ENCODE measurements at places on chromosomes 4 and X. TPM values are rescaled to one million over a fixed set of nuclear protein-coding genes. Genes with fewer than 3 reads are reported as not detected.

Gene NAA11
- not detected for total RNA-seq

Gene DCAF4L1
- total RNA-seq: 0.12 TPM

- DNase-seq: peak; percentile 15
These were observed 258.1 kb upstream of the AGTR2 start for GRCh38 chrX:115912372-115912897.

DNA sequence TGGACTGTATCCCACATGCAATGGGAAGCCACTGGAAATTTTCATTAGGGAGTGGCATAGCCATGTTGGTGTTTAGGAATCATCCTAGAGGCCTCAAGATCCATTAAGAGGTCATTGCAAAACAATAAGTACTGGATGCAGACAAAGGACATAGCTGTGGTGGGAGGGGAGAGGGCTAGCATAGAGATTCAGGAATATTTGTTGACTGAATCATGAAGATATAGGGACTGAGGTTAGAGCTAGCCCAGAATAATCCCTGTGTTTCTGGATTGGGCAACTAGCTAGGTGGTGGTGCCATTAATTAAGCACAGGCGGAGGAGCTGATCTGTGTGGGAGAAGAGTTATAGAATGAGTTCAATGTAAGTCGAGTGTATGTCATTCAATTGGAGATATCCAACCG lies 135.0 kb downstream of the RAB28 start:
- no peak for DNase-seq

- no peak for DNase-seq
These were observed 349.3 kb upstream of the GALNT7 start for GRCh38 chr4:172819353-172819752.

- no peak for DNase-seq
These were observed 24.0 kb downstream of the TECRL start for GRCh38 chr4:64385220-64385619.

GRCh38 chrX:31233941-31234496 lies 162.2 kb upstream of the FTHL17 start:
- no peak for DNase-seq

GRCh38 chr4:79266136-79266535 lies 59.7 kb downstream of the NAA11 start:
- no peak for DNase-seq

DNA sequence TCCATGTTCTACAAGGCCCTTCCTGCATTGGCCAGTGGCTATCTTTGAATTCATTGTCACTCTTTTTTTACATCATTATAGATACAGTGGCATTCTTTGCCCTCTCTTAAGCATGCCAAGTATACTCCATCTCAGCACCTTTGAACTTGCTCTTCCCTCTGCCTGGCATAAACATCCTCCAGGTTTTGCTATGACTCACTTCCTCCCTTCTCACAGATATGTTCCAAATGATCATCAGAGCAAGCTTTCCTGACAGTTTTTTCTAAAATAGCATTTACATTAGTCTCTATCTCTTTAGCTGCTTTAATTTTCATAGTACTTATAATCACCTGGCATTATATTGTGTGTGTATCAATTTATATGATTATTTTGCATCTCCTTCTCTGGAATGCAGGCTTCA lies 553.3 kb upstream of the MAGEB2 start:
- no peak for DNase-seq

DNA sequence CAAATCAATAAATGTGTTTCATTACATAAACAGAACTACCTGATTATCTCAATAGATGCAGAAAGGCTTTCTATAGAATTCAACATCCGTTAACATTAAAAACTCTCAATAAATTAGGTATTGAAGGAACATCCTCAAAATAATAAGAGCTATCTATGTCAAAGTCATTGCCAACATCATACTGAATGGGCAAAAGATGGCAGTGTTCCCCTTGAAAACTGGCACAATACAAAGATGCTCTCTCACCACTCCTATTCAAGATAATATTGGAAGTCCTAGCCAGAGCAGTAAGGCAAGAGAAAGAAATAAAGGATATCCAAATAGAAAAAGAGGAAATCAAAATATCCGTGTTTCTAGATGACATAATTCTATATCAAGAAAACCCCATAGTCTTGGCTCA lies 466.4 kb downstream of the MAGEE1 start:
- no peak for DNase-seq

DNA sequence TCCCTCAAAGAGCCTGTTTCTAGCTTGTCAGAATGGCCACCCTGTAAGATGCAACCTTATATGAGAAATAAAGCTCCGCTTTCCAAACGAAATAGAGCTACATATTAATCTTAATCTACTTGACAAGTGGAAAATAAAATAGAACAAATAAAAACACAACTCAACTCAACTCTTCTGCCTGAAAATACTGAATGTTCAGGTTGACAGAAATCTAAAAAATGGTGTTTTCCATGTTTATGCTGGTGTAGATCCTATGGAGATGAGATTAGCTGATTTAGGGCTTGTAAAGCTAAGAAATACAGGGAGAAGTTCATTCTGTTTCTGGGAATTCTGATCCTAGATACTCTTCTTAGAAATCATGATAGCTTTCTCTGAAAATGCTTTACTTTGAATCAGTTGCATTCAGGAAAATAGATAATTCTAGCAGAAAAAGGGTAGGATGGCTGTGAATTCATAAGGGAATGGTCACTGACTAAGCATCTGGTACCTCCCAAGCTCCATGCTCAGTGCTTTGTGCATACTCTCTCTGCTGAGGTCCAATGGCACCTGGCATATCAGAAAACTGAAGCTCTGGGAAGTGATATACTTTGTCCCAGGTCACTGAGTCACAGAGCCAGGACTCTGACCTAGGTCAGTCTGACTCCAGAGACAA lies 89.2 kb upstream of the EXOC1L start:
- DNase-seq: no peak

DNA sequence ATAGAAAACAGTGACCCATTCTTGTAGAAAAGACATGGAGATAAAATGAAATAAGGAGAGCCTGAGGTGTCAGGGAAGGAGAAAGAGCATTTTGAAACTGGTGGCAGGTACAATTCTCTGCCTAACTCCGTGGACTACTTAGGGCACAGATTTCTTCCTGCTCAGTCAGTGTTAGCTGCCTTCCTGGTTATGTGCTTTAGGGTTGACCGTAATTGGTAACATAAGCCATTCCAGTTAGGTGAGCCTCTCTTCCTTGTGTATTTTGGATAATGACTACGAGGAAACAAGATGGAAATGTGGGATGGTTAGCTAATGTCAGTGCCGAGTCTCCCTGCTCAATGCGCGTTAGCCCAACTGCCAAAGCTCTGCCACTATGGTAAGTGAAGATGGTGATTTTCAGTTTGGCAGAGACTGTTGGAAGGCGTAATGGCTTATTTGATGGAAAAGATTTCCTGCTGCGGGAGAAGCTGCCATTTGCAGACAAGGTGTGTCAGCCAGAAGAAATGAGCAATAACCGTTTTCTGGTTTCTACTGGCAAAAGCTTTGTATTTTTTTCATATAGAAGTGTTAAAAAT lies 174.1 kb downstream of the CBR4 start:
- DNase-seq: no peak

DNA sequence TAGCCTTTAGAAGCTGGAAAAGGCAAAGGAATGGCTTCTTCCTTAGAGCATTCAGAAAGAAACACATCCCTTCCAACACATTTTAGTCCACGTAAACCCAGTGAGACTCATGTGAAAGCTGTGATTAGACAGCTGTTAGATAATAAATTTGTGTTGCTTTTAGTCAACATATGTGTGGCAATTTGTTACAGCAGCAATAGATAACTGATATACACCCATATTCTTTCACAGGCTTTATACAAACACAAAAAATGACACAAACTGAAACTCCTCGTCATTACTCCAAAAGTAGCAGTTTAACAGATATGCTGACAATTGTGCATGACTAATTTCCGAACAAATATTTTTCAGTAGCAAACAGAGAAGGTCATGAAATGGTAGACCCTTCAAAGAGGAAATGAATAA lies 65.3 kb downstream of the ANTXR2 start:
- no peak for DNase-seq

GRCh38 chrX:2262668-2263055 lies 238.1 kb downstream of the DHRSX start:
- DNase-seq: no peak

DNA sequence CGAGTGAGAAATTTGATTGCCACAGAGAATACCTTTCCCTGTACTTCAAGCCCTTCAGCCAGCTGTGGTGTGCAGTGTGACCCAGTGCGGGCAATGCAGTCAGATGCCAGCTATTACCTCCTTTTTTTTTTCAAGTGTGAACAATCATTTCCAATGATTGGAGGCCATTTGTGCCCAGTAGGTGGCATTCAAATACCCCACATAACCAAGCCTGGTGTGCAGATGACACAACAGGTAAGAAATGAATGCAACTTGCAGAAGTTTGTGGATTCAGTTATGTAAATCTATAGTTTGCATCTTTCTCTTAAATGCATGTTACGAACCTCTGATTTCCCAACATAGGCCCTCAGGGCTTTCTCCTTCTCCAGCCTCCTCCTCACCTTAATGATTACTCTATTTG lies 98.0 kb downstream of the CLCN4 start:
- DNase-seq: no peak

Gene GCNA
- total RNA-seq: 2.0 TPM

GRCh38 chr4:149465955-149466354 lies 349.7 kb downstream of the IQCM start:
- no peak for DNase-seq

DNA sequence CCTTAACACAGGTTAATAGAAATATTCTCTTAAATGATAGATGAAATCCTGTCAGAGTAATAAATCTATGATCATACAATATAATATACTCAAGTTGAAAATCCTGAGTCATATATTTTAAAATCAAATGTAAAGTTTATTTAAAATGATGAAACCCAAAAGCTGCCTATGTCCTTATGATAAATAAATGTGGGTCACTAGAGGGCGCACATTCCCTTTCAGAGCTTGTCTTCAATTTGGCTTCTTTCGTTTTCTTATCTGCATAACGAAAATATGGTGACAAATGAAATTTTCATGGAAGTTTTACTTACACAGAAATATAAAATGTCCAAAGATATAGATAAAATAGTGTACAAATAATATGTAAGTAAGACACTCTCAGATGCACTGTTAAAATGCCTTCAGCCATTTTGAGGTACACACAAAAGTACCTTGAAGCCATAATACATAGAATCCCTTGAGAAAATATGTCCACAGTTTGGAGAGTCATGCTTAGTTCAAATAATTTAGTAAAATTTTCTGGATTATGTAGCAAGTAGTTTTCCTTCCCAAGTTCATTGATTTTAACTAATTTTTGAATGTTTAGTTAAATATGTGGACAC lies 680.4 kb downstream of the DMD start:
- peak; percentile 32 for DNase-seq

Gene TMEM144
- total RNA-seq: 18.3 TPM
